ENCODE measurements at places on chromosomes 2 and 18.

GRCh38 chr2:202201220-202202160 lies 36.9 kb downstream of the SUMO1 start:
- DNase-seq, result no peak

DNA sequence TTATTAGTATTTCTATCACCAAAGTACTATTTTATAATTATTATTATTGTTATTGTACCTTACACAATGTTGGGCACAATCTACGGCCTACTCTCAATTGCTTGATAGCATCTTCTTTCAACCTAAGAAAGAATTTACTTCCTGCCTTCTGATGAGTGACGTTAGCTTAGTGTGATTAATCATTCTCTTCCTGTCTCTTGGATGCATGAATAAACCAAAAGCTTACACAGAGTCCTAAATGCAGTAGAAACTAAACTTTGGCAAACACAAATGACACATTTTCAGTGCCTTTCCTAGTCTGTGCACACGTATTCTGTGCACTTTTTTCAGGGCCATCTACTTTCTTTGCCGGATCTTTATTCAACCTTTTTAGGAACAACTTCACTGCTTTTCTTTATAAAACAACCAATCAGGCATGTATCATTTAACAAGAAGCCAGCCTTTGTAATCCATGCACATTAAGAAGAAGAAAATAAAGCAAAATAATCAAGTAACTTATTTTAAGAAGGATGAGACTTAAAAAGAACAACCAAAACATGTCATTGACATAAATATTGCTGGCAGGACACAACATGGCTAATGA lies 19.1 kb downstream of the TRAK2 start:
- no peak for DNase-seq

GRCh38 chr2:133414486-133415209 lies 153.6 kb downstream of the NCKAP5 start:
- DNase-seq, result no peak

DNA sequence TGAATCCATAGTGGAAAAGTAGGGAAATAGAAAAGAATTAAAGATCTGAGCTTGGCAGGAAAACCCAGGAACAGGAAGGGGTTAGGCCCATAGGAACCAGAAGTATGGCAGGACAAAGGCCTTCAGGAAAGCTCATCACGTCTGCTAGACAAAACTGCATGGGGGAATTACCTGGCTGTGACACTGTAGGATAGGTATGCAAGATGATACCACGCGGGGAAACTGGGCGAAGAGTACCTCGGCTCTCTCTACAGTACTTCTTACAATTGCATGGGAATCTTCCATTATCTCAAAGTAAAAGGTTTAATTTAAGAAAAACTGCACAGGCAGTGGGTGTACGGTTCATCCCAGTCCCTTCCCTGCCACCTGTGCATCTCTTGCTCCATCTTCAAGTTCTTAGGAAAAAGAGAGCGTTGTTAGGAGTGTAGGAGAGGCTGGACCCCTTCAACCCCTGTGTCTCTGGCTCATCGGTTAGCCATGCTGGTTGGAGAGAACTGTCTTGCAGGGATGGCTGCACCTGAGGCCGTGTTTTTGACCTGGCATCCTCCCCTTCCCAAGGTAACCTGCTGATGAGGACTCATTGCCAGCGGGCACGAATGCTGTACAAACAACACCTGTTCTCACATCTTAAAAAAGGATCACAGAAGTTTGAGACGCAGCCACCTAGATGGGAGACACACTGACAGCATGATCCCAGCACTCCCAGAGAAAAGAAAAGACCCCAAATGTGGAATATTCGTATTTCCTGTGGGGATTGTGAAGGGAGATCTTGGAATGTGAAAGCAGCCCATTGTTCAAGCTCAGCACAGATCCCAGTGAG lies 120.5 kb upstream of the COPS8 start:
- no peak for DNase-seq

DNA sequence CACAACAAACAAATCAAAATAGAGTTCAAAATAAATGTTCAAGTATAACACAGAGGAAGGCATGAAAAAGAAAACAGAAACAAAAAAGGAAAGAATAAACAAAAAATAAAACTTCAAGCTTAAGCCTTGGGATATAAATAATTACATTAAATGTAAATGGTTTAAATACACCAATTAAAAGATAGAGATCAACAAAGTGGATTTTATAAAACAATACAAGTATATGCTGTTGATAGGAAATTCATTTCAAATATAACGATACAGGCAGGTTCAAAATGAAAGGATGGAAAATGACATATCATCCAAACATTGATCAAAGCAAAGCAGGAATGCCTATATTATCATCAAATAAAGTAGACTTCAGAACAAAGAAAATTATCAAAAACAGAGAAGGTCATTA lies 16.7 kb downstream of the EXOC6B start:
- no peak for DNase-seq

DNA sequence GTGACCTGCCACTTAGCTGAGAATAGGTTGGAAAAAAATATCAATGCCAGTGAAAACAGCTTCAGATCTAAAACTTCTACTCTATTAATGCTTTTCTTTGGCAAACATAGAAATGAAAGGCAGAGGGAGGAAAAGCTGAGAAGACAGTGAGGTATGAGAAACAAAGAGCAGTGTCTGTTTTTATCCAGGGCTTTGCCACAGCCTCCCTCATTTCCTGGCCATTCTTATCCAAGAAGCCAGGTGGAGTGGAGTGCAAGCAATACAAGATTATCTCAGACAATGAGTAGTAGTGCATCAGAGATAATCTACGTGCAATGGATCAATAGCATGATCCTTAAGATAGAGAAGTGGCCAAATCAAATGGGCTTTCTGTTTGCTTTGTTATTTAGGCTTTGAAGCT lies 808.7 kb upstream of the PIK3C3 start:
- no peak for DNase-seq
